ENCODE measurements at places on chromosomes 3 and 15.

DNA sequence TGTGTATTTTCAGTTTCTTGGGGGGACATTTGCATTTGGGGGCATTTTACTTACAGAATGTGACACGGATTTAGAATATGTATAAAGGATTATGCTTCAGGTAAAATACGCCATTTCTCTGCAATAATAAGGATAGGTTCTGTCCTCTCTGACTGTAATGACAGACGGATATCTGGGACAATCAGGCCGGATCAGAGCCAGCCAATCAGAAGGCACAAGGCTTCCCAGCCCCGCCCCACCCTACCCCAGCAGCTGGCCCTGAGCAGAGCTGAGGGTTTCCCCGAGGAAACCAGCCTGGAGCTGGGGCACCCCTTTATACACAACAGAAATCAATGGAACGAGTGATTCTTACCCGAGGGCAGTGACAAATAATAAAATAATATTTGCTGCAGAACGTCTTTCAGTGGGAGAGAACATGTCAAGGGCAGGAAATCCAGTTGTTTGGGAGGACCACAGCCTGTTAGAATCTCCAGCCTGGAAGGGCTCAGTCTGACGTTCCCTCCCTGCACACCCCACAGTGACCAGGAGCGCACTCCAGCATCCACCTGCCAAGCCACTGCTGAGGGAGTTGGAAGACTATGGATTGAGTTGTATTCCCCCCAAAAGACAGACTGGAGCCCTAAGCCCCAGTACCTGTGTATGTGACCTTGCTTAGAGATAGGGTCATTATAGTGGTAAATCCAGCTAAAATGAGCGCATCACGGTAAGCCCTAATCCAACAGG lies 30.3 kb upstream of the SEC13 start:
- DNase-seq, result no peak

DNA sequence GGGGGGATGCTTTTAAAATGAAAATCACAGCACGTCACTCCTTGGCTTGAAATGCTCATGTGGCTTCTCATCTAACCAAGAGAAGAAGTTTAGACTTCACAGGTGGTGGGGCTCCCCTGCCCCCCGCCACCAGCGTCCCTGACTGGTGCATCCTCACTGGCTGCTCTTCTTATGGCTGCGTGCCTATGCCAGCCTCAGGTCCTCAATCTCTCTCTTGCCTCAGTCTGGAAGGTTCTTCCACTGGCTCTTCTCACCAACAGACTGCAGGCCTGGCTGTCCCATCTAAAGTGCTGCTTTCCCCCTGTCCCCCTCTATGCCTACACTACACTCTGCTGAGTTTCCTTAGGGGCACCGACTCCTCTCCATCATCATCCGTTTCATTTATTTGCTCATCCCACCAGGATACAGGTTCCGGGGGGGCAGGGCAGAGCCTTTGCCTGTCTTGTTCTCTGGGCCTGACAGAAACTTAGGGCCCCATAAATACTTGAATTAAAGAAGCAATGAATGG lies 20.6 kb downstream of the ABTB1 start:
- DNase-seq, result no peak

DNA sequence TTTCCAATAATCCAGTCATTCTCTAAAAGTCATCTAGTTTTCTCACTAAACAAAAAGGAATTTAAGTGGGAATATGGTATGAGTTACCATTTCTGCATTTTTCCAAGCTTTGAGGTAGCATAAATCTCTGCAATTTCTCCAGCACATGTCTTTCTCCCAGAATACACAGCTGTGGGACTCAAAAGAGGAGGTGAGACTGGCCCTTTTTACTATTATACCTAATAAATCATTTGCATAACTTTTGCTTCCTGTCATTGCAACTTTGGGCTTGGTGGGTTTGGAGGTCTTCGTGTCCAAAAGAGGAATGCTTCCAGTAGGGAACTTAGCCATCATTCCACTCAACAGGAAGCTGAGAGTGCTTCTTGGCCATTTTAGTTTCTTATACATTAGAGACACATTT lies 94.8 kb downstream of the FMN1 start:
- DNase-seq, result no peak

- no peak for DNase-seq
Observed at GRCh38 chr15:77025083-77025901, 30.4 kb downstream of the PSTPIP1 start.

DNA sequence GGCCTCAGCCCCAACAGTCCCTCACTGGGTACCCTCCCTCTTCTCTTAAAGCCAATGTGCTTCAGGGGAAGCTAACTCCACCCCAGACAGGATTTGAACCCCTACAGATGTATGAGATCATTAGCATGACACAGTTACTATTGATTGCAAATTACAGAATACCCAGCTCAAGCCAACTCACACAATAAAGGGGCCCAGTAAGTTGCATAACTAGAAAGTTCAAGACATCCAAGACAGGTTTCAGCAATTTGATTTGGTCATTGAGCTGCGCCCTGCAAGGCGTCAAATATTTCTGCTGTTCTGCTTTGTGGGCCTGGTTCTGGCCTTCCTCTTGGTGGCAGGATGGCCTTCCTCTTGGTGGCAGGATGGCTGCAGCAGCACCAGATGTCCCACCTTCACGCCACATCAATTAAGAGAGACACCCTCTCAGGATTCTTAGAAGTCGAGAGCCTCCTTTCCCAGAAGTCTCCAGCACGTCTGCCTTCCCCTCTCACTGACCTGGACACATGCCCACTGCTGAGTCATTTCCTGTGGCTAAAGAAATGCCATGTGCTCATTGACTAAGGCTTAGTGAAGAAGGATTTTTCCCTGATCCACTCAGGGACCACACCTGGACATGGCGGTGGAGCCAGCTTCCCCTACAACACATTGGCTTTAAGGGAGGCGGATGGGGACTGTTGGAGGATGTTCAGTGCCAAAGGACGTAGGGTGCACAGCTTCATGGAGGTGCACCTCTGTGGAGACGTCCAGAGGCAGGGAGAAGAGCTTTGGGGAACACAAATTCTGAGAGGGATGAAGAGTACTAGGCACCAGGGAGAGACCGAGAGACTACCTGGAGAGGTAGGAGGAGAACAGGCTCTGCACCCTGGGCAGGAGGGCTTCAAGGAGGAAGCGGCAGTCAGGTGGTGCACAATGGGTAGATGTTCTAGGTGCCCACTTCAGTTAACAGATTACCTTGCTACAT lies 49.1 kb downstream of the DNASE1L3 start:
- DNase-seq, result no peak

GRCh38 chr15:84645496-84645895 lies 8.6 kb downstream of the WDR73 start:
- no peak for DNase-seq

- no peak for DNase-seq
Observed at GRCh38 chr15:61226361-61227256, 2.5 kb downstream of the RORA start.

GRCh38 chr15:83734487-83734886 lies 80.6 kb downstream of the ADAMTSL3 start:
- DNase-seq, result no peak

DNA sequence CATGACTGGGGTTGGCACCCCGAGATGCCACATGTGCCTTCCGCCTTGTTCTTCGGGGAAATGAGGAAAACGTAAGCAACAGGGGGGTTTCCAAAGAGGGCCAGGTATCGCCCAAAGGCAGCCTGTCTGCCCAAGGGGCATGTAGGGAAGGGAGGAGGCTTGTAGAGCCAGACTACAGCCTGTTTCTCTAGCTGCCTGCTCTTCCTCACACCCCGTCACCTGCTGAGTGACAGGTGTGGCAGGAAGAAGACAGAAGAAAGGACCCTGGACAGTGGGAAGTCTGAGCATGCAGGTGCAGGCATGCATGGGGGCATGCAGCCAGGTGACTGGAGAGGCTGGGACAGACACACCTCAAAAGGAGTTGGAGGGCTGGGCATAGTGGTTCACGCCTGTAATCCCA lies 9.8 kb downstream of the PLA2G4E start:
- DNase-seq, result no peak

GRCh38 chr15:96046620-96047240 lies 283.8 kb upstream of the NR2F2 start:
- DNase-seq, result no peak

DNA sequence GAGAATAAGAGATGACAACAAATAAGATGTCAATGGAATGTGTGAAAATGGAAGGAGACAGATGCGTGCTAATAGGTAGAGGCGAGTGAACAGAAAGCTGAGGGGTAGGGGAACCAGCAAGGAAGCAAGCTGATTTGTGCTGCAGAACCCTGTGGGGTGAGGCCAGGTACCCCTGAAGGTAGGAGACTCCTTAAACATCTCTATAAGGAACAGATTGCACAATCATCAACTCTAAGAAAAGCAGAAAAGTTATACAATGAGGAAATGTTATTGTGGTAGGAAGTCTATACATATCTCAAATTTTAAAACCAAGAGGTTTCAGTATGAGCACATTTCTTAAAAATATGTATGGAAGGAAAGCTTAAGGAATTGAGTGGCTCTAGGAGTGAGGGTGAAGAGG lies 315.0 kb upstream of the TPM1 start:
- DNase-seq, result no peak

GRCh38 chr3:17820275-17820674 lies 77.8 kb upstream of the TBC1D5 start:
- DNase-seq, result no peak

DNA sequence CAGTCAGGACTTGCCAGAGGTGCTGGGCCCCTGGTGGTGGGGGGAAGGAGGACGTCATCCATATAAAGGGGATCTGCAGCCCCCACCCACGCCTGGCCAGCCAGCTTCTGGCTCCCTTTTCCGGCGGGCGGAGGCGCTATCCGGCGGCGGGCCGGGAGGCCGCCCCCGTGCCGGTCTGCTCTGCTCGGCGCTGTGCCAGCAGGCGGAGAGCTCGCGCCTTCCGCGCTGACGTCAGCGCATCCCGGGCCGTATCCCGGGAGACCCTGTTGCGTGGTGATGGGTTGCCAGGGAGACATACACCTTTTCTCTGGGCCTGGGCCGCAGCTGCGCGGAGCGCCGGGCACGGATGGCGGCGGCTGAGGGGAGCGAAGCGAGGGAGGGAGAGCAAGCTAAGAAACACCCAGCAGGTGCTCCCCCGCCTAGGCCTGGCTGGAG lies 1.1 kb downstream of the FAM131A start:
- no peak for DNase-seq

DNA sequence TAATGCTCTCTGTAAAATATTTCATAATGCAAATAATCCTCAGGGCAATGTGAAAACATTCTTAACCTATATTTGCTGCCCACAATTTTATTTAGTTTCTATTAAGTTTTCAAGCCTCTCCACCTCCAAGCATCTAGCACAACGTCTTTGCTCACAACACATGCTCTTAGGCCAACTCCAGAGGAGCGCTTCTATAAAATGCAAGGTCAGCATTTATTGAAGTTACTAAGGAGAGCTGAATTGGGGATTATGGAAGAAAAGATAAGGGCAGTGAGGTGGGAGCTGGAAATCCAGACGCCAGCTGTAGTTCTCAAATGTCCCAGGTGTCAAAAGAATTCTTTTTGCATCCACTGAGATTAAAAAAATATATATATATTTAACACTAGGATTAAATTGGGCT lies 996 bp downstream of the RABL3 start:
- DNase-seq, result no peak

DNA sequence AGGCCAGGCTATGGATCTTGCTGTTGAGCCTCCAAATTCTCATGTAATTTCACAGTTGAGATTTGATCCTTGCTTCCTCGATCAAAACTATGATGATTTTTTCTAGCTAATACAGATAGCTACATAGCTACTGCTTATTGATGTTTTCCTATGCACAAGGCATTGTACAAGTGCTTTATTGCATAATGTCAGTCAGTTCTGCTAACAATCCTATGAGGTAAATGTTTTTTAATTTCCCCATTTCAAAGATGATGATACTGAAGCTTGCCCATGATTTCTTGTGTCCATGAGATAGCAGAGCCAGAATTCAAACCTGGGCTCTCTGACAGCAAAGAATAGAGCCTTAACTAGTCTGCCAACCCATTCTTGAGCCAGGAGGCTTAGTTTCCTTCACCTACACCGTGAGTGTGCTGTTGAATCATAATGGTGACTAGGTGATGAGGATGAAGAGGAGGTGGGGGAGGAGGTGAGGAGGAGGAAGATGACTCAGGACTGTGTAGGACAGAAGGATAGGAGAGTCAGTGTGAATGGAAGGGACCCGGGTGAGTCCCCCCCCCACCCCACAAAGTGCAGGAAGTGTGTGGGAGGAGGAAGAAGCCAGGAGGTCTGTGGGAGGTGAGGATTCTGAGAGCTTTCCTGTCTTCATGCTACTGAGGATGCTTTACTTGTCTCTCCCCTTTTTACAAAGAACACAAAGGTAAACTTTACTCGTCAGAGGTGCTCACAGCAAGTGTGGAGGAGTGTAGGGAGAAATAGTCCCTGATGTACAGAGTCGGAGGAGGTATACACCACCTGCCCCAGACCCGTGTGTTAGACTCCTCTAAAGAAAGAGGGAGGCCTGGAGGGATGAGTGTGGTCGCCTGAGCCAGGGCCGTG lies 3.6 kb downstream of the TAGLN3 start:
- no peak for DNase-seq

DNA sequence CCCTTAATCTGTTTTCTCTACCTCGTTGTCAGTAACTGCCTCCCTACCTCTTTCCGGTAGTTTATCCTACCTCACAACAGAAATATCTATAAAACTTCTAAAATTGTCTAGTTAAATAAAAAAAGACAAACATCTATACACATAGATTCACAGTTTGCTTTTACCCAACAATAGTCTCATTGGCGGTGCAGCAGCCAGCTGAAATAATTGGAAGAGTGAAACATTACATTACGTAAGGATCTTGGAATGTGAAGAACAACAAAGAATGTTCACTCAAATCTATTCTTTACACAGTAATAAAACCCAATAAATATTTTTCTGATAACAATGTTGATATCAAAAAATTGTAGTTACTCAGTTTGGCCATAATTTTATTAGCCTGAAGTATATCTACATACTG lies 115.5 kb upstream of the ARPP21 start:
- no peak for DNase-seq

GRCh38 chr3:117193390-117193789 lies 483.8 kb downstream of the TUSC7 start:
- DNase-seq, result no peak

GRCh38 chr3:68706096-68706495 lies 226.3 kb downstream of the TAFA4 start:
- no peak for DNase-seq

GRCh38 chr3:52715714-52716305 lies 9.9 kb downstream of the SPCS1 start:
- no peak for DNase-seq

DNA sequence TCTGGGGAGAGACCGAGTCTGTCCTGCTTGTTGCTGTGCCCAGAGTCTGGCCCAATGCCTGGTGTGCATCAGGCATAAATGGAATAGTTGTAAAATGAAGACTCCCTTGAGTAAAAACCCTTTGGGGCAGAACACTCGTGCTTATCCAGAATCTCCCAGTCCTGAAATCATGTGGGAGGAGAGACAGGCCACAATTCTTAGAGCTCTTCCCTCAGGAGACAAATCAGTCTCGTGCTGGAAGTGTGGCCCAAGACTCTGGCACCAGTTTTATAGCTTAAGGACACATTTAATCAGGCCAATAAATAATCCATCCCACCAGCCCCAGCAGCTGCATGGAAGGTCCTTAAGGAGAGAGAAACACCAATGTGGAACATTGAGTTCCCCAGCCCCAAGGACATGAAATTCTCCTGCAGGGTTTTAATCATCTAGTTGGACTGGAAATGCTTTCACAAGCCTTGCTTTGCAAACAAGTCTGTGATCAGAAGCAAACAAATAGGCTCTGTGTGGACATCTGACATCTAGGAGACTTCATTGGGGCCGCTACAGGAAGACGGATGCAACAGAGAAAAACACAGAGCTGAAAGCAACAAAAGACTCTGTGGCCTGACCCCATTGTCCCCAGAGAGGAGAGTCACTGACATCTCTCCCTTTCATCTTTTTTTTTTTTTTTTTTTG lies 70.4 kb downstream of the LSM3 start:
- no peak for DNase-seq

GRCh38 chr3:134427400-134428111 lies 53.3 kb upstream of the AMOTL2 start:
- DNase-seq, result no peak
